ENCODE measurements at places on chromosomes 5 and 9.

GRCh38 chr5:151550146-151550545 lies 41.0 kb downstream of the FAT2 start:
- no peak for DNase-seq

GRCh38 chr5:118723021-118723338 lies 265.4 kb downstream of the DTWD2 start:
- no peak for DNase-seq

GRCh38 chr5:42005561-42006153 lies 80.6 kb downstream of the FBXO4 start:
- DNase-seq: no peak

- no peak for DNase-seq
Observed at GRCh38 chr5:145280214-145280613, 554.9 kb downstream of the PRELID2 start.

- no peak for DNase-seq
Observed at GRCh38 chr5:14420101-14420811, 161.3 kb upstream of the OTULINL start.

- DNase-seq: peak; percentile 48
Observed at GRCh38 chr5:118791926-118792734, 196.2 kb downstream of the DTWD2 start.

DNA sequence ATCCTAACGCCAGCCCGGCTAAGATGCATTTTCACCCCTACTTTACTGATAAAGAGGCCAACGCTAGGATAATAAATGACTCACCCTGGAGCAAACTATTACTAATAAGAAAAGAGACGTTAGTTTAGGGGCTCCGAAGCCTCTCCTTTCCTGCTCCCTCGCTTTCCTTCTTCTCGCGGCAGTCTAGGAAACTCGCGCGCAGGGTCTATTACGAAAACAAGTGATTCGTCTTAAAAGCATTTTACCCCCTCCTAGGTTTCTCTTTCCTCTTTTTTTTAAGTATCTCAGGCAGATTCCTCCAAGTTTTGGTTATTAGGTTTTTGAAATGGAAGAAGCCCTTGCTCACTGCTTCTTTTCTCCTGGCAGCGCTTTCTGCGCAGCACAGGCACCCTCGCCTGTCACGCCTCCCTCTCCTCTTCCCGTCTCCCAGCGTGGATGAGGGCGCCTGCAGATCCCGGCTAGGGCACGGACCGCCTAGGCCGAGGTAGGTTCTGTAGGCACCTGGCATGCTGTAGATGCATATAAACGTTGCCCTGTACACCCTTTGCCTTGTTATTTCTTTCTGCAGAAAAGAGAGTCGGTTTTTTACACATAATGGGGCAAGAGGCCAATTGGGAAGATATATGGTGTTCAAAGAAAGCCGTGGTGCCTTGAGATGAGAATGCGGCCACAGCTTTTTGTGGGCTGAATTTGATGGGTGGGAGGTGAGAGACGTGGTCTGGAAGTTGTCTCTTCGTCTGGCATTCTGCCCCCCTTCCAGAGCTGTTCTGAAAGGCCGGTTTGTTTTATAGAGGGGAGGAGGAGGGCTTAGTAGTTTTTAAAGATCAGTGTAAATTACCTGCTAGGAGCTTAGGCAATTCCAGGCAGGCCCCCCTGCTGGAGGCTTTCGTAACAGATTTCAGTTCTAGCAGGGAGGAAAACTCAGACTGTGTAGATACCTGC lies 983 bp downstream of the GCNT1 start:
- peak; percentile 36 for DNase-seq

DNA sequence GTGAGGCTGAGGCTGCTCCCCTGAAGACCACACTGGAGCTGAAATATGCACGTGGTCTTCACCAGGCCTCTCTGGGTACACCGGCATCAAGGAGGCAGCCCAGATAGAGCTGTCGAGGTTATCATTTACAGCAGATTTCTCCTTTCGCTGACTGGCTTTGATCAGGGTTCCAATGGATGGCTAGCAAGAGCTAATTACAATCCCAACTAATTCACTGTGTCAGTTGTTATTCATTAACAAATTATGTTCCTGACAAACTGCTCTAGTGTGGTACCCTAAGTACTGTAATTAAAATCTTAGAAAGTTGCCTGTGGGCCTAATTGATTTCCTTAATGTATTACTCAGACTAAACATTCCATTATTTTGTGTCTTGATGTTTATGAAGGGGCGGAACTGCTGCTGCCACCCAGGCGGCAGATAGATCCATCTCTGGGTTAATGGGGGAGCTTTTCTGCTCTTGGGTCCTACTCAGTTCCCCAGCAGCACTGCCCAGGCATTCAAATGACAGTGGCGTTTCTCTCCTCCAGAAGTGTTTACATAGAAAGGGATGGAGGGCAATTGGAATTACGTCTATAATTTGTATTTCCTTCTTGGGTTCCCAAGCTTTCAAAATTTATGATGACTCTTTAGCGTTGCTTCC lies 71.7 kb upstream of the RAD23B start:
- no peak for DNase-seq

DNA sequence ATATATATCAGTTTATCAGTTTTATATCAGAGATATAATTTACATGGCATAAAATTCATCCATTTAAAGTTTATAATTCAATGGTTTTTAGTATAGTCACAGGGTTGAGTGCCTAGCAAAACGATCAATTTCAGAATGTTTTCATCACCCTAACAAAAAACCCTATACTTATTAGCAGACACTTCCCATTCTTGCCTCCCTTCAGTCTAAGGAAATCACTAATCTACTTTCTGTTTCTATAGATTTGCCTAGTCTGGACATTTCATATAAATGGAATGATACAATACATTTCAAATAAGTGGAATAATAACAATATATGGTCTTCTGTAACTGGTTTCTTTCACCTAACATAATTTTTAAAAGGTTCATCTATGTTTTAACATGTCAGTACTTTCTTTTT lies 9.6 kb upstream of the LNPEP start:
- DNase-seq: no peak

DNA sequence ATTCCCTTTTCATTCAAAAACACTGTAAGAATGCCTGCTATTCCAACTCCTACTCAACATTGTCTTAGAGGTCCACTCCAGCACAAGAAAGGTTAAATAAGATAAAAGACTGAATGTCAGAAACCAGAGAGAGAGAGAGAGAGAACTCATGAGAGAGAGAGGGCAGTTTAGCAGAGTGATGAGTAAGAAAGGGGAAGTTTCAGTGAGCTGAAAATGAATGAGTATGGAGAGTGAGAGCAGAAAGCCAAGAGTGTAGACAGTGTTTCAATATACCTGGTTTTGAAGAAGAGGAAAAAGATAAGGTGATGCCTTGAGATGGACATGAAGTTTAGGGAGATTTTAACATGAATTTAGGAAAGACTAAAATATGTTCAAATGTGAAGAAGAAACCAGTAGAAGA lies 528.0 kb upstream of the SEMA6A start:
- DNase-seq: no peak

GRCh38 chr5:81601919-81602318 lies 149.0 kb downstream of the SSBP2 start:
- no peak for DNase-seq

DNA sequence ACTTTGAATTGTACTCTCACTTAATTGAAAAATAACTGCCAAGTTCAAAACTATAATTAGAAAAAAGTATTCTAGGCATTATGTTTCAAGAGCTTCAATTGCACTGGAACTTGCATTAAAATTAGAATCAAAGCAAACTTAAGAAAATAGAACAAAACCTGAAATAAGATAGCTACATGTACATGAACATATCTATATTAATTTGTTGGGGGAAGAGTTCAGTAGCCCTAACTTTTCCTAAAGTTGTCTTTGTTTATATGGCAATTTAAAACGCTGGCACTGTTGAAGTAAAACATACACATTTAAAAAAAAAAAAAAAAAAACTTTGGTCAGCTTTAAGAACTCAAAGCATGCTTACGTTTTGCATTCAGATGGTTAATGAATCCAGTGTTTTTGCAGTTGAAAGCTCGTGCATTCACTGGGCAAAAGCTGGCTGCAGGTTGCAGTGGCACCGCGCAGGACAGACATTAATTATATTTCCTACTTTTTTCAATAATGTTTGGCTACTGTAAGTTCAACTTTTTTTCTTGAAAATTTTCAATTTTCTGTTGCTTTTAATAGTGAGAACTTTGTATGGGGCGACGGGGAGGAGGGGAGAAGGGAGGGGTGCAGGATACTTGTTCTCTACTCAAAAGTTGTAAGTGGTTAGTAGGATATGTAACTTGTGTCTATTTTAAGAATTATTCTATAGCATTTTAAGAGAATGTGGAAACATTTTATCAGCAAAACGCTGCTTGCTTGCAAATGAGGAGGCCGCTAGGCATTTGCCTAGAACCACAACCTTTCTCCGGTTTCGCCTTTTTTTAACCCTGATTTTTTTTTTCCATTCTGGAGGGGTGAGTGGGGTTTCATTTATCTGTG lies 3.9 kb downstream of the NR2F1 start:
- no peak for DNase-seq

DNA sequence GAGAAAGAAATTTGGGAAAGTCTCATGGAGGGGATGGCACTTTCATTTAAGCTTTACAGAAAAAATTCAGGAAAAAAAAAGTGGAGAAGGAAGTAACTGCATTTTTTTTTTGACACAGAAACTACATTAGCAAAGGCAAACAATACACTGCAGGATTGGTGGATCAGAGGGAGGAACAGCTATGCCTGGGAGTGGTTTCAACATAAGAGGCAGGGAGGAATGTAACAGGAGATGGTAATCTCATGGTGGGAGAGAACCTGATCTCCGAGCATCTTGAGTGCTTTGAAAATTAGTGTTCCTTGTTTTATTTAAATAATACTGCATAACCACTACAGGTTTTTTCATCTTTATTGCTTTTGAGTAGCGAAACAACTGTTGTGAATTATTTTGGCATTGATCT lies 249.4 kb downstream of the FAM170A start:
- no peak for DNase-seq

GRCh38 chr5:16681876-16682275 lies 65.1 kb upstream of the RETREG1 start:
- no peak for DNase-seq

DNA sequence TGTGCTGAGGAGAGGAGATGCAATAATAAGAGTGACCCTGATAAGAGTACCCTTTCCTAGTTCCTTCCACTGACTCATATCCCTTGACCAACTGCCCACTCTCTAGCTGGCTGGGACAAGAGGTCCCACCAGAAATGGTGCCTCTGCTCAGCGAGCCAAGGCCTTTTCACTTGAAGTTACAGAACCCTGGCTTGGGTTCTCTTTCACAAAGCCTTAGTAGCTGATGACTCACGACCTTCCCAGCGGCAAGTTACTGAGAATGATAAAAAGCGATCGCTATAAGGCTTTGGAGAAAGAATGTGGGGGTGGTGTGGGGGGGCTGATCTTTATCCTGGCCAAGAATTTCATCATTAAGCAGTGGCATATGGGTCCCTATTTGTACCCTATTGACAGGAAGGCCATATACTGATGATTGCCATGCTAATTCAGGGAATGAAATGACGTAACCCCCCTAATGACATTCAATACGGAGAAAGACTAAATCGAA lies 90.3 kb downstream of the FBXO38 start:
- peak; percentile 4 for DNase-seq

- no peak for DNase-seq
Observed at GRCh38 chr5:88689668-88690408, 193.1 kb downstream of the MEF2C start.

- no peak for DNase-seq
Observed at GRCh38 chr9:109919736-109920408, 139.9 kb downstream of the PALM2AKAP2 start.

GRCh38 chr9:123645126-123645525 lies 284.8 kb downstream of the DENND1A start:
- no peak for DNase-seq

DNA sequence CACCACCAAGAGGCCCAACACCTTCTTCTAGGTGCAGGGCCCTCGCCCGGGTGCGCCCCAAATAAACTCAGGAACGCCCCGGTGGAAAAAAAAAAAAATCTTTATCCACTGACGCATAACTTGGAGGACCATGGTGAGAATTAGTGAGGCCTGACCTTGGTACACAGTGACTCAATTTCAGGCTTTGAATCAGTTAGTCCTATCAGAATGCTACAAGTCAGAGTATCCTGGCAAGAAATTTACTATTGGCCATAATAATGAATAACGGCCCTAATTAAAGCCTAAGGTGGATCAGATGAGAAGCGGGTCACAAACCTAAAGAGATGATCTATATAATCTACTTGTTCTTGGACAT lies 914.2 kb upstream of the DMAC1 start:
- no peak for DNase-seq

DNA sequence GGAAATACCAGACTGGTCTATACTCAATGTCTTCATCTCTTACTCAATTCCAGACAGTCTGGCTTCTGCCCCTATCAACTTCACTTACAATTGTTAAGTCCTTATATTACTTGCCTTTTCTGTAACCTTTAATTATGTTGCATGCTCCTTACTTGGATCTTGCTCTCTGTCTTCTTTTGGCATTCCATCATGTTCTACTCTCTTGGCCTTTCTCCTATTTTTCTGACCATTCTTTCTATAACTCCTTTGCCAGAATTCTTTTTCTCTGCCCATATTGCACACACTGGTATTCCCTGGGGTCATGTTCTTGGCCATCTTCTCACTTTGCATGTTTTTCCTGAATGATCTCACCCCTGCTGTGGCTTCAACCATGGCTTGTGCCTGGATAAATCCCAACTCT lies 209.8 kb upstream of the ZNF462 start:
- DNase-seq: no peak

GRCh38 chr5:98605426-98605825 lies 168.0 kb upstream of the RGMB start:
- no peak for DNase-seq

Data from HTR-8/SVneo (cell line).